ENCODE measurements at places on chromosomes 13 and 19.

DNA sequence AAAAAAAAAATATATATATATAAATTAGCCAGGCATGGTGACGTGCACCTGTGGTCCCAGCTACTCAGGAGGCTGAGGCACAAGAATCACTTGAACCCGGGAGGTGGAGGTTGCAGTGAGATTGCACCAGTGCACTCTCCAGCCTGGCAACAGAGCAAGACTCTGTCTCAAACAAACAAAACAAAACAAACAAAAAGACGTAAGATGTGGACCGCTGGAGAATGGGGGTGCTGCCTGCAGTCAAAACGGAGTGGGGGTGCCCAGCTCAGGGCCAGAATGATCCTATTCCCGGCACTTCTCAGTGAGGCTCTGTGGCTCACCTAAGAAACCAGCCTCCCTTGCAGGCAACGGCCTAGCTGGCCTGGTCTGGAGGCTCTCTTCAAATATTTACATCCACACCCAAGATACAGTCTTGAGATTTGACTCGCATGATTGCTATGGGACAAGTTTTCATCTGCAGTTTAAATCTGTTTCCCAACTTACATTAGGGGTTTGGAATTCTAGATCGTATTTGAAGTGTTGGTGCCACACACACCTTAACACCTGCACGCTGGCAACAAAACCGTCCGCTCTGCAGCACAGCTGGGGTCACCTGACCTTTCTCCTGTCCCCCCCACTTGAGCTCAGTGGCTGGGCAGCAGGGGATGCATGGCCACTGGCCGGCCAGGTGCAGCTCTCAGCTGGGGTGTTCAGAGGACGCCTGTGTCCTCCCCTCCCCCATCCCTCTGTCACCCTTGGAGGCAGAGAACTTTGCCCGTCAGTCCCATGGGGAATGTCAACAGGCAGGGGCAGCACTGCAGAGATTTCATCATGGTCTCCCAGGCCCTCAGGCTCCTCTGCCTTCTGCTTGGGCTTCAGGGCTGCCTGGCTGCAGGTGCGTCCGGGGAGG, at the start of gene F7:
TSS of gene F7 (plus strand) at position 760 of the 889 bp plus-strand sequence. CDS start at position 811, 51 bp downstream.
- DNase-seq, result no peak

GRCh38 chr13:43573361-43573740, 213.4 kb downstream of the ENOX1 start:
- no peak for DNase-seq

- no peak for DNase-seq
Observed at GRCh38 chr13:46860722-46861121, 36.1 kb downstream of the HTR2A start.

DNA sequence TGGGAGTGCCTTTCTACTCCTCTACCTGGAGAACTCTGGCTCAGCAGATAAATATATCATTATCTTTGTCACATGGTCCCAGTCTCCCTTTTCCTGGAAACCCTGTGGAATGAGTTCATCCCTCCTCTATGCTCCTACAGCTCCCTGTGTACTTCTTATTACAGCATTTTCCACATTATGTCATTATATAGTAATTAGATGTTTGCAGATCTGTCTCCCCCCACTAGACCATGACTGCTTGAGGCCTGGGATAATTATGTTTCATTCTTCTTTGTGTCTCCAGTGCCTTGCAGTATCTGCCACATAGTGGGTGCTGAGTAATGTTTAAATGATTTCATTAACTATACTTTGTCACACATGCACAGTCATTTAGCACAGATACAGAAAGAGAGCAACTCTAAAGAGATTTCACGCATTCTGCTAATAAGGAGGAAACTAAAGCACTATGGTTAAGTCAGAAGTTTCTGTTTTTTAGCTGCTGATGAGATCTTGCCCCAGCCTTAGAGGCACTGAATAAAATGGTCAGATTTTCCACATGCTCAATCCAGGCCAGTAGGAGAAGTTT, 66.1 kb upstream of the DIAPH3 start:
- DNase-seq, result no peak

GRCh38 chr13:105735281-105735680, 800.2 kb downstream of the EFNB2 start:
- DNase-seq, result no peak

DNA sequence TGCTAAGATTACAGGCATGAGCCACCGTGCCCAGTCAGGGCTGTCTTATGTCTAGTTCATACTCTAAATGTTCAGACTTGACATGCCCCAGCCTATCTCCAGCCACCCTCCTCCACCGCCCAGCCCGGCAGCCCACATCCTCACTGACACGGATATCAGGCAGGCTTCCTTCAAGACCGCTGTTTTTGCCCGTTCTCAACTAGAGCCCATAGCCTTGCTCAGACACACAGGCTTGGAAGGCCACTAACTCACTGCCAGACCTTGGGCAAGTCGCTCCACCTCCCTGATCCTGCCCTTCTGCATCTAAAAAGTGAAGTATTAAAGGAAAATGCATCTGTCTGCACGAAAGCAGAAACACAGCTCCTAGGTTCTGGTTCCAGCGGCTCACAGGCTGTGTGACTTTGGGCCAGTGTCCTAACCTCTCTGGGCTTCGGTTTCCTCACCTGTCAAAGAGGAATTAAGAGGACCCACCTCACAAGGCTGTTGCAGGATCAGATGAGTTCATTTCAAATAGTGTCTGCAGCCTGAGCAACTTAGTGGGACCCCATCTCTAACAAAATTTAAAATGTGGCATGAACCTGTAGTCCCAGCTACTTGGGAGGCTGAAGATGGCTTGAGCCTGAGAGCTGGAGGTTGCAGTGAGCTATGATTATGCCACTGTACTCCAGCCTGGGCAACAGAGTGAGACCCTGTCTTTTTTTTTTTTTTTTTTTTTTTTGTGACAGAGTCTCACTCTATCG, 14.5 kb upstream of the CERS4 start:
- peak; percentile 68 for DNase-seq

DNA sequence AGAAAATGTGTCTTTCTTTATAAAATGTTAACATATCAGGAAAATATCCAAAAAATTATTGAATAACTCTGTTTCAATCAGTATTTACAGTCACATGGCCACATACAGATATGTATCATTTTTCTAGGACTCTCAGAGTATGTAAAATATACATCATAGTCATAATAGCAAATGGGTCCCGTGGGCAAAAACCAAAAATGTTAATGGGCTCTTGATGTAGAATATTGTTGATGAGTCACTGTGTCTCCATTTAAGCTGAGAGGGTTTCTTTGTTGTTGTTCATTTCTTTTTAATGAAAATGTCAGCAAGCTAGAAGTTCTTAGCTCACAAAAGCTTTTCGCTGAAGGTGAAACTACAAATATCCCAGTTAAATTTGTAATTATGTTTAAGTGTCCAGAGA, 1713.1 kb upstream of the PCDH20 start:
- no peak for DNase-seq

GRCh38 chr13:76622315-76623040, 263.7 kb downstream of the KCTD12 start:
- DNase-seq, result no peak

DNA sequence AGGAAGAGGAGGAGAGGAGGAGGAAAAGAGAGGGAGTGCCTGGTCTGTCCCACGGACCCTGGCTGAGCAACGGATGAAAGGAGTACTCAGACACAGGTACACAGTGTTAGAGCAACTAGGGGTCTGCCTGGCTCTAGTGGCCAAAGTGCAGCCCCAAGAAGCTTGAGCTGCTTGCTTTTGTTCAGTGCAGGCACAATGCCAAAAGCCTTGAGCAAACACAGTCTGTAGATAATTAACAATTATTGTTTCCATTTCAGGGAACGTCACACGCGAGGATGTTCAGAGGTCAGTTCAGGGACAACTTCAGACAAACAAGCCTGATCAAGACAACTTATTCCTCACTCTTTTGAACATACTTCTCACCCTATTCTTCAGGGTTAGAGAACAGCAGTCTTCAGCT, 32.2 kb upstream of the ZNF726 start:
- DNase-seq, result no peak

DNA sequence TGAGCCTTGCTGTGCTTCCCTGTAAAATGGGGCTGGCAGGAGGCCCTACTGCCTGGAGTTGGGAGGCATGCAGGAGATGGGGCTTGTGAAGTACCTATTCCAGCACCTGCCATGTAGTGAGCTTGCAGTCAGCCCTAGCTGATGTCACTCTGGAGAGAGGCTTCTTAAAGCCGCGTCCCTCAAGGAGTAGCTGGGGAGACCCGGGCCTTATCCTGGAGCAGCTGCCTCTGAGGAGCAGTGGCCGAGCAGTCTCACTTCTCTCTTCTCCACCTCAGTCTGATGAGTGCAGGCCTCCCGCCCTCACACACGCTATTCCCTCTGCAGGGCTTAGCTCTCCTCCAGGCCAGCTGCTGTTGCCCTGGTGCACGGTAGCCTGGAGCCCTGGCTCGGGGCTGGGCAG, 18.0 kb downstream of the CLASRP start:
- DNase-seq, result no peak

DNA sequence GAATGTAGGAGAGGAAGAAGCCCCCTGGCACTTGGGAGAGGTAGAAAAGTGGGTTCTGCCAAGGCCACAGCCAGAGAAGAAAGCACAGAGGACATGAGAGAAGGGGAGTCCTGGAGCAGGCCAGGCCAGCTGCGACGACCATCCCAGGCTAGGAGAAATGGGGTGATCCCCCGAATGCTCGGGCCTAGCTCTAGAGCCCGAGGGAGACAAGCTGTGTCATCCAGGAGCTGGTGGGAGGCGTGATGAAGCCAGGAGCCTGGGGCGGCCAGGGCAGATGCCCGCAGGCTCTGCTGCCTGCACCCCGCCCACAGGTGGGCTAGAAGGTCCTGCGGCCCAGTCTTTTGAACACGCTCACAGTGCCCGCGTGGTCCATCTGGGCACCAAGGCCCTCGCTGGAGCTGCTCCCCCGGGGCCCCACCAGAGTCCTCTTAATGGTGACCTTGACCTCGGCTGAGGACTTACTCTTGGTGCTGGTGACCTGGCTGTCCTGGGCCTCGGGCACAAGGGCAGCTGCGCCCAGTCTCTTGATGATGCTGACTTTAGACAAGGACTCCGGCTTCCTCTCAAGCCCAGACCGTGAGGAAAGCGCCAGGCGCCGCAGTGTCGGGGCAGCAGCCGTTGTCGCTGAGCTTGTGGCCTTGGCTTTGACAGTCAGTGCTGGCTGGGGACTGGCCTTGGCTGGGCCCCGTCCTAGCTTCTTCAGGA, 26.5 kb downstream of the C19orf47 start:
- DNase-seq, result no peak

GRCh38 chr13:96388598-96388997, 298.7 kb downstream of the HS6ST3 start:
- DNase-seq, result no peak

DNA sequence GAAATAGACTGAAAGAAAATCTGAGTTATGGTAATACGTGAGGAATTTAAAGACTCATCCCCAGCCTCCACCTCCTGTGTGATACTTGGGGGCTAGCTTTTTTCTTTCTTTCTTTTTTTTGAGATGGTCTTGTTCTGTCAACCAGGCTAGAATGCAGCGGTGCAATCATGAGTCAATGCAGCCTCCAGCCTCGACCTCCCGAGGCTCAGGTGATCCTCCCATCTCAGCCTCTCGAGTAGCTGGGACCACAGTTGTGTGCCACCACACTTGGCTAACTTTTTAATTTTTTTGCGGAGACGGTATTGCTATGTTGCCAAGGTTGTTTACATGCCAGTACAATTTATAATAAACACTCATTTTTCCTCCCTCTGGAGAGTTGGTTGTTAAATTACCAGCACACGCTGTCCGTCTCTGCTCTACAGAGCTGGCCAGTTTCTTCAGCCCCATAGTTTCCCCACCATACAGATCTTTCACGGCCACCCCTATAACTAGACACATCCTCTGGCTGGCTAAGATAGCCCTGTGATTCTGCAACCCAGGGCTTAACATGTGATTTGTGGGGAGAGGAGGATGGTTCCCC, 4.8 kb downstream of the TNFSF9 start:
- no peak for DNase-seq

DNA sequence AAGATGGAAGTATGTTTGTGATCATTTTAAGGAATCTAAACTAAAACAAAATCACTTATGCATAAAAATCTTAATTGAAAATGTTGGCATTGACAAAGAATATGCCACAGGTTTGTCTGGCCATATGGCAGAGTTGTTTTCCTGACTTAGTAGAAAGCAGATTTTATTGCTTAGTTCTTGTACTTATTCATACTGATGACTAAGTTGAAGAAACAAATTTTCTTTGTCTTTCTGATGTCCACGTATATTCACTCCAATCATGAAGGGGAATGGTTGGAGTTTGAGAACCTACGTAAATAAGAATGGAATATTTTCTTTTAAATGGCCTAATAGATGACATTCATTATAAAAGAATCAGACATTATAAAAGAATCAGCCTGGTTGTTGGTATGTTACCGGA, 8.0 kb upstream of the GPC6 start:
- no peak for DNase-seq

GRCh38 chr13:95226476-95226875, 74.8 kb downstream of the ABCC4 start:
- DNase-seq, result no peak

DNA sequence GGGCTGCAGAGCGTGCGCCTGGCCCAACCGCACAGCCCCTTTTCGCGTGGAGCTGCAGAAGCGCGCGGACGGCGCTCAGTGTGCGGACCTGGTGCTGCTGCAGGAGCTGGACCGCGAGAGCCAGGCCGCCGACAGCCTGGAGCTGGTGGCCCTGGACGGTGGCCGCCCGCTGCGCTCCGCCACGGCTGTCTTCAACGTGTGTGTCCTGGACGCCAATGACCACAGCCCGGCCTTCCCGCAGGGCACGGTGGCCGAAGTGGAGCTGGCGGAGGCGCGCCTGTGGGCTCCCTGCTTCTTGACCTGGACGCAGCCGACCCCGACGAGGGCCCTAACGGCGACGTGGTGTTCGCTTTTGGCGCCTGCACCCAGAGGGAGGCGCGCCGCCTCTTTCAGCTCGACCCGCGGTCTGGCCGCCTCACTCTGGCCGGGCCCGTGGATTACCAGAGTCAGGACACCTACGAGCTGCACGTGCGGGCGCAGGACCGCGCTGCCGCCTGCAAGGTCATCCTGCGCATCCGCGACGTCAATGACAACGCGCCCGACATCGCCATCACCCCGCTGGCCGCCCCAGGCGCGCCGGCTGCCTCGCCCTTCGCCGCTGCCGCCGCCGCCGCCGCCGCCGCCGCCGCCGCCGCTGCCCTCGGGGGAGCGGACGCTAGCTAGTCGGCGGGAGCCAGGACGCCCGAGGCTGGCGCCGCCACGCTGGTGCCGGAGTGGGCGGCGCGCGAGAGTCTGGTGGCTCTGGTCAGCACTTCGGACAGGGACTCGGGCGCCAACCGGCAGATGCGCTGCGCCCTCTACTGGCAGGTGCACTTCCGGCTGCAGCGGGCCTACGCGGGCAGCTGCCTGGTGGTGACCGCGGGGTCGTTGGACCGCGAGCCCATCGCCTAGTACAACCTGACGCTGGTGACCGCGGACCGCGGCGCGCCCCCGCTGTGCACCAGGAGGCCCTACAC, 172.2 kb downstream of the OLFM4 start:
- no peak for DNase-seq
